ENCODE measurements at places on chromosomes 3 and 15.

- DNase-seq, result no peak
Measured at GRCh38 chr3:114624047-114624445, 330.2 kb downstream of the TIGIT start.

DNA sequence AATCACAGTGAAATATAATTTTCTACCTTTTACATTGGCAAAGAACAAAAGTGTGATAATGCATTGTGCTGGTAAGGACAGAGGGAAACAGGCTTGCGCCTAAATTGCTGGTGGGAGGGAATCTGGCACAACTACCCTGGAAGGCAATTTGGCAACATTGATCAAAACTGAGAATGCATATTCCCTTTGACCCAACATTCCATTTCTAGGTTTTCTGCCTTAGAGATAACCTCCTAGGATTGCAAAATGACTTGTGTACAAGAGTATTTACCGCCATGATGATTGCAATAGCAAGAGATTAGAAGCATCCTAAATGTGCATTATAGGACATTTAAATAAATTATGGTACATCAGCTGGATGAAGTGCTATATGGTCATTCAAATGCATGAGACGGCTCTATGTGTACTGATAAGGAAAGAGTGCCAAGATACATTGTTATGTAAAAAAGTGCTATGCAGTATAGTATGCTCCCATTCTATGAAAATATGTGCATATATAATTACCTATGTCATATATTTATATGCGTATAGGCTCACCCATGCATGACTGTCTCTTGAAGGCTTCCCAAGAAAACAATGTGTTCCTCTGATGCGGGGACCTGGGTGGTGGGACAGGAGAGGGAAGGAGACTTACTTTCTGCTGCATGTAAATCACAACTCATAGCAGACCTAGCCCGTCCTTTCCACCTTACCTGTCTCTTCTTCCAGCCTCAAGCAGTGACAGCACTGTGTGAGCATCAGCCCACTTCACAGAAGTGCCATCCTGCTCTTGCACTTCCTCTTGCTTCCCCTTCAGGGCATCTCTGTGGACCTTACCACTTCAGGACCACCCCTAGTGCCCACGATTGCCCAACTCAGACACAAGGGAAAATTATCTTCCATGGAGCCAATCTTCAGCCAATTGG, 249.9 kb upstream of the TLE3 start:
- DNase-seq, result no peak

DNA sequence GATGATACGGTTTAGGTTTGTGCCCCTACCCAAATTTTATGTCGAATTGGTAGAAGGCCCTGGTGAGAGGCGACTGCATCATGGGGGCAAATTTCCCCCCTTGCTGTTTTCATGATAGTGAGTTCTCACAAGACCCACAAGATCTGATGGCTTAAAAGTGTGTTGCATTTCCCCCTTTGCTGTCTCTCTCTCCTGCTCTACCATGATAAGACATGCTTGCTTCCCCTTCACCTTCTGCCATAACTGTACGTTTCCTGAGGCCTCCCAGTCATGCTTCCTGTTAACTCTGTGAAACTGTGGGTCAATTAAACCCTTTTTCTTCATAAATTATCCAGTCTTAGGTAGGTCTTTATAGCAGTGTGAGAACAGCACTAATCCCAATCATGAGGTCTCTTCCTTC, 381.2 kb downstream of the RSL24D1 start:
- DNase-seq, result no peak

GRCh38 chr3:13584427-13584891, 35.5 kb downstream of the FBLN2 start:
- DNase-seq, result no peak

GRCh38 chr3:103389356-103389755, 954.5 kb downstream of the ZPLD1 start:
- DNase-seq, result no peak

- DNase-seq, result no peak
Measured at GRCh38 chr3:64343689-64344430, 118.6 kb upstream of the PRICKLE2 start.

GRCh38 chr3:48429960-48430707, at the start of gene PLXNB1:
Gene PLXNB1, minus strand, starts transcription at chr3:48430086. Its CDS starts 5,475 bp downstream, at chr3:48424611.
- DNase-seq, result no peak

GRCh38 chr15:51266656-51267050, 71.7 kb downstream of the CYP19A1 start:
- DNase-seq, result no peak

- DNase-seq, result no peak
Measured at GRCh38 chr15:54097019-54097418, 118.8 kb downstream of the UNC13C start.

- DNase-seq, result no peak
Measured at GRCh38 chr15:45377609-45378148, 665 bp downstream of the GATM start.

GRCh38 chr3:122247825-122248185, 64.3 kb downstream of the CASR start:
- DNase-seq, result no peak

DNA sequence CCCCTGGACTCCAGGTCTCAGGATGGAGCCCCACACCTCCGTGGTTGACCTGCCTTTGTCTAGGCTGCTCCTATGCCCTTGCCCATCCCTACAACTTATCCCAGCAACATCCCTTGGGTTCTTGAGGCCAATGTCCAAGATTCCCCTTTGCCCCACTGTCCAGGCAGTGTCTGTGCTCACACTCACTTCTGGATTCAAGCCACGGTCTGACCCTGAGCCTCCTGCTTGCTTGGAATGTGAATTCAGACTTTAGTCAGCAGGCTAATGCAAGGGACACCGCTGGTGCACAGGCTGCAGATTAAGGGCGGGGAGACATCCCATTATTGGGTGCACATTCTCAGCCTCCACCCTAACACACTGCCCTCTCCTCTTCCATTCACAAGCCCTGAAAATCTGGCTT, 154.1 kb downstream of the WNT5A start:
- no peak for DNase-seq

DNA sequence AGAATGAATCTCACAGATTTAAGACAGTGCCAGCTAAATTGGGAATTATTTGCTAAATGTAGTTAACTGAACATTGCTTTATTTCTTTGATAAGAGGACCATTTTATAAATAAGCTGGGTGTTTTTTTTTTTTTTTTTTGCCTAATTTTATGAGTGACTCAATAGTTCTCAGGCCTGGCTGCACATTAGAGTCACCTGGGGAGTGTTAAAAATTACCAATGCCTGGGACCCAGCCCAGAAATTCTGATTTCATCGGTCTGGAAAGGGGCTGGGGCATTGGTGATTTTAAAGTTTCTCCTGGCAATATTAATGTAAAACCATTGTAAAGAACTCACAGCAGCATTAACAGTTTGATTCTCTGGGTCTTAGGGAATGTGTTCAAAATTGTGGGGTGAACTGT, 51.2 kb upstream of the PHLDB2 start:
- DNase-seq, result no peak

DNA sequence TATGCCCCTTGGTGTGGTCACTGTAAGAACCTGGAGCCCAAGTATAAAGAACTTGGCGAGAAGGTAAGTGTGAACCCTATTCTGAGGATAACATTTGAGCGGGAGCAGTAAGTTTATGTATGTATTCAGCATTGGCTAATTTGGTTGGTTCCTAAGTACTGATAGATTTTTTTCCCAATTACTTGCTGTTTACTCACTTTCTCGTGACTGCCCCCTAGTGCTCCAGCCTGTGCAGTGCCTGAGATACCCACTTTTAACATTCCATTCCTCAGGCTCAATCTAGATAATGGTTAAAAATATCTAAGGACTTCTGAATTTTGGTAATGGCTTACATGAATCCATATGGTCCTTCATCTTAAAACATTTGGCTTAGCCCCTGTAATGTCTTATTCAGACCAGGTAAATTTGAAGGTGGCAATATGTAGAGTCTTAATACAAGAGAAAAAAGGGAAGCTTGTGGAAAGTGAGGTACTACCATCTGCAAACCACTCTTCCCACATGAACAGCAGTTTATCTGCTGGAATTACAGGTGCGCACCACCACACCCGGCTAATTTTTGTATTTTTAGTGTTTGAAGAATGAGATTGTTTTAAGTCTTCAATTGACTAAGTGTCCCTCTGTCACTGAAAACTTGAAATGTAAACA, 7.1 kb downstream of the ELL3 start:
- no peak for DNase-seq

- DNase-seq, result no peak
Measured at GRCh38 chr3:71707595-71707994, 17.6 kb downstream of the EIF4E3 start.

DNA sequence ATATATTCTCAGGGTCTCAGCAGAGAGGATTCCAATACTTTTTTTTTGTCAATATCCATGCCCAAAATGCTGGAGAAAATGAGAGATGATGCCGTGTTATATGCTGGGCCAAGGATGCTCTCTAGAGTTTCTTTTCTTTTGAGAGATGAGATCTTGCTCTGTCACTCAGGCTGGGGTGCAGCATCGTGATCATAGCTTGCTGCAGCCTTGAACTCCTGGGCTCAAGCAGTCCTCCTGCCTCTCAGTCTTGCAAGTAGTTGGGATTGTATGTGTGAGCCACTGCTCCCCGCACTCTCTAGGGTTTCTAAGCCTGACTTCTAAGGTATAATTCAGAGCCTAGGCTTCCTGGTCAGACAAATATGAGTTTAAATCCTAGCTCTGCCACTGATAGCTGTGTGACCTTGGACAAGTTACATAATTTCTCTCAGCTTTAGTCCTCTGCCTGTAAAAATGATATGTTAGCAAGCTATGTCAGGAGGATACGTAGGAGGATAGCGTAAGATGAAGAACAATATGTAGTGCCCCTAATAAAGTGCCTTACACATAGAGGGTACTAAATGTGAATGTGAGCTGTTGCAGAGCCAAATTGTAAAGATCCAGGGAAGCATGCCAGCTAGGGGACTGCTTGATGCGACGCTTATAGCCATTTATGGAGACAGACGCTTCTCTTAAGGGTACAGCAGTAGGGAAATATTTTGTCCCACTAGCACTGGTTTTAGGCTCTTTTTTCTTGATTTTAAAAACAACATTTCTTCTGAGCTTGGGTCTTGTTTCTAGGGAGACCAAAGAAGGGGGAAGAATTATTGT, 7.4 kb downstream of the STARD9 start:
- DNase-seq, result no peak

DNA sequence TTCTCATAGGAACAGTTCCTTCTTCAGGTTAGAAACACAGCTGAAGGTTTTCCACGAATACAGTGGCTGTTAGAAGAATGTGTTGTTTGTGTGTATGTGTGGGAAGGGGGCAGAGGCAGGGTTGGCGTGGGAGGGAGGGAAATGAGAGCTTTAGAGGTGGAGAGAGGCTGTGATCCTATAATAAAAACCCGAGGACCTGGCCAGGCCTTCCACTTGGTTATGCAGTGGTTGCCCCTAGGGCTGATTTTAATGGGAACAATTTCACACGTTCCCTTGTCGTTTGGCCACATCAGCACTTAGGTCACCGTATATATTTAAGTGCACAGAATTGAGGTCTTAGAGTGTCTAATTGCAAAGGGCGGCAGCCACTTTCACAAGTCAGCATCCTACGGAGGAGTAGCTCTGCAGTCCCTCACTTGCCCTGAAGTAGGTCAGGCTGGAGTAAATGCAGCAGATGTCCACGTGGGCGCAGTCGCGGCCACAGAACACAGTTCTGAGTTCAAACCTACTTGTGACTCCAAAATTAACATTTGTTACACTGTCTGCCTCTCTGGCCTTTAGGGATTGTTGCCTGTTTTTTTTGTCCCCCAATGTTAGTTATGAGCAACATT, 85.6 kb downstream of the PDCD6IP start:
- no peak for DNase-seq

- no peak for DNase-seq
Measured at GRCh38 chr3:142021127-142021526, 128.2 kb downstream of the TFDP2 start.

DNA sequence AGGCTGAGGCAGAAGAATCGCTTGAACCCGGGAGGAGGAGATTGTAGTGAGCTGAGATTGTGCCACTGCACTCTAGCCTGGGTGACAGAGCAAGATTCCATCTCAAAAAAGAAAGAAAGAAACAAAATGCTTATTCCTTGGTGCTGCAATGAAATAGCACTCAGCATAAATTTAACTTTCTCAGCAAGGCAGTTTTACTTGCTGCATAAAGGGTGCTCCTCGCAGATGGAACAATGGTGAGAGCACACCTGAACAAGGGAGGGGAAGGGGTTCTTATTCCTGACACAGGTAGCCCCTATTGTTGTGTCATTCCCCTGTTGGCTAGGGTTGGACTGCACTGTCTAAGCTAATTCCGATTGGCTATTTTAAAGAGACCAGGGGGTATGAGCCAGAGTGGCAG, 17.1 kb downstream of the PAK2 start:
- no peak for DNase-seq

DNA sequence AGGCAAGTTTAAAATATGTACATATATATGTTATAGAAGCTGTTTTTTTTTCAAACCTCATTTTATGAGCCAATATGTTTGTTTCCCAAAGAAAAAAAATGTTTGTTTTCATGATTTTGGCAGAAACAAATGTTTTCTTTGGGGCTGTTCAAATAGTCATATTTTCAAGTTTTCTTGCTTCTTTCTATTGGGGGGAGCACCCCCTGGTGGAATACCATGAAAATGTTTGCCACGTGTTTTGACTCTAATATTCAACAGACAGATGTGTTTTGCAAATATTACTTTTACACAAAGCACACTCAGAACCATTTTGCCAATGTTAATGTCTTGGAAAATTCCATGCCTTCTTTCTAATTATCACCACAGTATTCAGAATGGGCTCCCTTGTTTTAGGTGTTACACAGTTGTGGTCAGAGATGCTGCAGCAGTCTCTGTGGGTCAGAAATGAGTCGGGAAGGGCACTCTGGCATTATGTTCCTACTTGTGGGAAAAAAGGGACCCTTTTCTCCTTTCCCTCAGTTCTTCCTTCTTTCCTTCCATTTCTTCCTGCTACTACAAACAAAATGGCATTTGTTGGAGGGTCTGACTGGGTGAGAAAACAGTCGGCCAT, 817.0 kb downstream of the TUSC7 start:
- no peak for DNase-seq

DNA sequence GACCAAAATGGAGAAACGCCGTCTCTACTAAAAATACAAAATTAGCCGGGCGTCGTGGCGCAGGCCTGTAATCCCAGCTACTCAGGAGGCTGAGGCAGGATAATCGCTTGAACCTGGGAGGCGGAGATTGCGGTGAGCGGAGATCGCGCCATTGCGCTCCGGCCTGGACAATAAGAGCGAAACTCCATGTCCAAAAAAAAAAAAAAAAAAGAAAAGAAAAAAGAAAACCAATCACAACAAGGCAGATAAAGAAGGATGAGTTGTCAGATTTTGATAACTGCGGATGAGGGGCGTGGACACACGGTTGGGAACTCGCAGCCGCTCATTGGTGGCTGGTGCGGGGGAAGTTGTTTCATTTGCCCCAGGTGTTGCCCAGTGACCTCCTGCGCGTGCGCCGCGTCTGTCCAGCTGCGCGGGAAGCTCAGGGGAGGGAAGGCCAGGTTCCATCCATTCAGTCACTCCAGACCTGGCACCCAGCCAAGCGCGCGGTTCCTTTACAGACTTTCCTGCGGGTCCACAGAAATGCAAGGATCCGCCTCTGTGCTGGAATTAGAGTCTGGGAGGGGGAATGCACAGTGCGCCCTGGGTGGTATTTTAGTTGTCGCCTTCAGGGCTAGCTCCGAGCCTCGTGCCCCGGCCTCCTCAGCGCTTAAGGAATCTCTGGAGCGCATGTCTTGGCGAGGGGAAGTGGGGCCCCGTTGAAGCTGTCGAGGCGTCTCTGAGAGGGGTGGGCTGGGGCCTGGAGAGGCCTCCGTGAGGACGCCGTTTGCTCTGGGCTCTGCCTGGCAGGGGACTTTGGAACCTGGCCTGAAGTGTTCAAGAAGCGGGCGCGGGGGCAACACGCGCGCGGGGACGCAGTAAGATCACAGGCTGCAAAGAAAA, 708 bp upstream of the GCHFR start:
- DNase-seq, result no peak

Data from stimulated activated CD4-positive, alpha-beta T cell treated with anti-CD3 and anti-CD28 coated beads, Interleukin-15, amount 100 ng/mL, for 48 hours (primary cell).